ENCODE measurements at places on chromosomes 2 and 18.

GRCh38 chr2:240209493-240209892, 69.0 kb upstream of the OTOS start:
- DNase-seq, result no peak

DNA sequence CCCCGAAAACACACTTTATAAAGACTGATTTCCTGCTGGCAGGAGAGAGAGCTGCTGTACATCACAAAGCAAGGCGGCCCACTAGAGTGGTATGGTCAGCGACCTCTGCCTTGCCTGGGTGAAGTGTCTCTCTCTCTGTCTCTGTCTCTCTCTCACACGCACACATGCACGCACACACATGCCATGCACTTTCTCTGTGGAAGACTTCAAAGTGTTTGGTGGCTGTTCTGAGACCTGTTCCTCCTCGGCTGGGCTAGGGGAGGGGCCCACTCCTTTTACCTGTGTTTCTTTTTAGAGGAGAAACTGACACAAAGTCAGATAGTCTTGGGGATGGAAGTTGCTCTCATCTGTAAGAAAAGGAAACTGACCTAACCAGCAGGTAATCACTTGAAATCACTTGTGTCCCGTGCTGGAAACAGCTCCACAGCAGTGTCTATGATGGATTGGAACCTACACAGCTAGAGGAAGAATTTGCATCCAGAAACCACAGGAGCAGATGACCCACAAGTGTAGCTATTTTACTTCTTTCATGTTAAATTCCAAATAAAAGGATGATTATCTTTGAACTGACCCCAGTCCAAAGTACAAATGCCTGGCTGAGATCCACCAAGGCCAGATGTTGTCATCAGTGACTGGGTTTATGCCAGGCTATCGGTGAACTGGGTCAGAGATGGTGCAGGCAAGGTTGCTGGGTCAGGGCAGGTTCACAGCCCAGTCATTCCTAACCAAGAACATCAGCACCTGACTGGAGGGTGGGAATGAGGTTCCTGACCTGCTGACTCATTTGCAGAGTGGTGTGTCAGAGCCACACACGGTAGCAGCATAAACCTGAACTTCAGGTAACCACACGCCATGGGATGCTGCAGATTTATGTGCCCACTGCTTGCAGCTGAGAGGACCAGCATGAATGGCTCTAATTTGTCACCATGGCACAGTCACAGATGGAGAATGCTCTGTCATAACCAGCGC, 63.0 kb downstream of the NPAS2 start:
- no peak for DNase-seq

- no peak for DNase-seq
Observed at GRCh38 chr2:150188800-150189199, 298.7 kb downstream of the RND3 start.

GRCh38 chr2:229798446-229799155, 84.2 kb upstream of the DNER start:
- no peak for DNase-seq

GRCh38 chr2:117938611-117939010, 75.3 kb downstream of the CCDC93 start:
- DNase-seq, result no peak

DNA sequence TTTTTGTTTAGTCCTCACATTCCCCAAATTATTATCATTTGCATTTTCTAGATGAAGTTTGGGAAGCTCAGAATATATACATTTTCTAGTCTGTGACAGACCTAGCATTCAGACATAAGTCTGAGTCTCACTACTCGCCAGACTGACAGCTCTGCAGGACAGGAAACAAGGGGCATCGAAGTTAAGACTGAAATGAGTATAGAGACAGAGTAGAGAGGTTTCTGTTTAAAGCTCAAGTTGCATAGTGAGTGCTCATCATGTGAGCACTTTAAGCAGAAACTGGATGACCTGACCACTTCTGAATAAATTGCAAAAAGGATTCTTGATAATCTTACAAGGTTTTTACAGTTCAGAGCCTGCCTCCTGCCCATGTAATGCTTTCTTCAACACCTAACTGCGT, 1.1 kb downstream of the HADHB start:
- no peak for DNase-seq

GRCh38 chr2:59885541-59885940, 667.9 kb downstream of the BCL11A start:
- DNase-seq, result no peak

- no peak for DNase-seq
Observed at GRCh38 chr2:226135861-226136548, 663.6 kb downstream of the IRS1 start.
